ENCODE measurements at places on chromosomes 7 and 10.

DNA sequence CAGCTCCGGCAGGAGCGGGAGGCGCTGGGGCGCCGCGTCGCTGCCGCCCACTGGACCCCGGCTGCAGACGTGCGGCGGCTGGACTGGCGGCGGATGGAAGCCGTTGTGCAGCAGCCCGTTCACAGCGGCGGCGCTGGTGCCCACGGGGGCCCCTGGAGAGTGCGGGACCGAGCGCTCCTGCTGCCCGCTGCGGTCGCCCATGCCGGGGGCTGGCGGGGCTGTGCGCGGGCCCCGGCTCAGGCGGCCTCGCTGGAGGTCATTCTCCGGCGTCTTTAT lies 413 bp downstream of the PANK1 start:
- DNase-seq, result no peak

DNA sequence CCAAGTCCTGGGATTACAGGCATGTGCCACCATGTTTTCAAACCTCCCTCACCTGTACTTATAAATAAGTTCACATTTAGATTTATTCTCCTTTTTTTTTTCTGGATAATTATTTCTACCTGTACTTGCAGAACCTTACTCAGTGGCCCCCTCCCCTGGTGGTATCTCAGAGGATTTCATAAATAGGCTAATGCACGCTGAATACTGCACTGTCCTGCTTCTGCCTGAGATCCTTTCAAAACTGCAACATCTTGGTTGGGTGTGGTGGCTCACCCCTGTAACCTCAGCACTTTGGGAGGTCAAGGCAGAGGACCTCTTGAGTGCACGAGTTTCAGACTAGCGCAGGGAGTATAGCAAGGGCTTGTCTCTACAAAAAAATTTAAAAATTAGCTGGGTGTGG lies 4.6 kb upstream of the BLVRA start:
- no peak for DNase-seq

- no peak for DNase-seq
Measured at GRCh38 chr10:114761205-114762193, 60.1 kb upstream of the FHIP2A start.

- DNase-seq, result no peak
Measured at GRCh38 chr10:6320320-6321010, 117.7 kb downstream of the PFKFB3 start.

- no peak for DNase-seq
Measured at GRCh38 chr7:25638068-25638467, 409.8 kb upstream of the NPVF start.

DNA sequence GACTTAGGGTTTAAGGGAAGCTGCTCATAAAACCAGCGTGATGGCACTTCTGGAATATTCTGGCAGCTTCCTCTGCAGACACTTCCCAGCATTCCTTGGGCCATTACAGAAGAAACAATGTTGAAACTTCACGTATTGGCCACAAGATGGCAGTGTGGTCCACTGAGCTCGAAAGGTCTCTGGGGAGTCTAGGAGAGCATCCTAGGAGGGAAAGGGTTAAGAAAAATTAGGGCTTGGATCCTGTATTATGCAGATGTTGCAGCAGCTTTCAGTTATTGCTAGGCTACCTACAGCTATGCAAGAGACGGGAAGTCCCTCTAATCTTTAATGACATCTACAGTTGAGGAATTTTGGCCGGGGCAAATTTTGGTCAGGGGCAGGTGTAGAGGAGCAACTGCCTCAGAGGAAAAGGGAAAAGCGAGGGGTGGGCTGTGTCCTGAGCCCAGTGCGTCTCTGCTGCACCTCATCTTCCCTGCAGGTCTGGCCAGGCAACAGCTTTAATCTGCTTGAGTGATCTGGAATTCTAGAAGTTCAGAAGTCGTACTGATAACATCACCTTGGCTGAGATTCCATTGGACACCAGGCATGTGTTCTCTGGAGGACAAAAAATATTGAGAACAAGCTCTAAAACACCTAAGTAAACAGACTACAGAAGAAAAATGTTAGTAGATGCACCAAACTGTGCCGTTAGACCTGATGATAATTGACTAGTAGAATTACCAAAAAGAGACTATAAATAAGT lies 220.8 kb upstream of the PRSS58 start:
- no peak for DNase-seq

- DNase-seq, result no peak
Measured at GRCh38 chr10:18523025-18523424, 128.4 kb downstream of the NSUN6 start.

DNA sequence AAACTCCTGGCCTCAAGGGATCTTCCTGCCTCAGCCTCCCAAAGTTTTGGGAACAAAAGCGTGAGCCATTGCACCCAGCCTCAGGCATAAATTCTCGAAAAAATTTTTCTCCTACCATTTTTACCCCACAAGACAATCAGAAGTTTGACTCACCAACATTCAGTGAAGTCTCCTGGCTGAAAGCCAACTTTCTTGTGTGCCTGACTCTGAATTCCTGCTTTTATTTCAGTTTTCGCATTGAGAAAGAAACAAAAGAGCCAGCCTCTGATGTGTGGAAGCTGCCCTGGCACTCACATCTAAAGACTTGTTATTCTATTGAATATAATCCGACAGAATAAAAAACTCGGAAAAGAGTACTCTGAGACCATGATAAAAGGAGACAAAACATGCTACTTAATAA lies 402.9 kb downstream of the MAGI2 start:
- DNase-seq, result no peak

DNA sequence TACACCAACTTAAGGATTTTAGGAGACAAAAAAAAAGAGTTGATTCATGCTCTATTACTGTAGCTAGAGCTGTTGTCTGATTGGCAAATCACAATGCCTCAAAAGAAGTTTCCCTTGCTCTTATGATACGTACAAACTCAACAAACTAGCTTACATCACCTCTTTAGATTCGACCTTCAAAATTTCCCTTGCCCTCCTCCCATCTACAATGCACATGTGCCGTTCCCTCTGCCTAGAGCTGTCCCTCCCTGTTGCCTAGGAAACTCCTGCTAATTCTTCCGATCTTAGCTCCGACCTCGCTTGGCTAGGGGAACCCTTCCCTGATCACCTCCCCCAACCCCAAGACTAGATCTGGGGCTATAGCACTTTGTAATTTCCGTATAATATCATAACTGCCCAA lies 55.4 kb downstream of the MAP3K8 start:
- DNase-seq, result no peak

- no peak for DNase-seq
Measured at GRCh38 chr7:40329601-40330153, 194.9 kb downstream of the SUGCT start.

GRCh38 chr10:71840177-71840957 lies 10.7 kb downstream of the PSAP start:
- DNase-seq, result peak; percentile 26

DNA sequence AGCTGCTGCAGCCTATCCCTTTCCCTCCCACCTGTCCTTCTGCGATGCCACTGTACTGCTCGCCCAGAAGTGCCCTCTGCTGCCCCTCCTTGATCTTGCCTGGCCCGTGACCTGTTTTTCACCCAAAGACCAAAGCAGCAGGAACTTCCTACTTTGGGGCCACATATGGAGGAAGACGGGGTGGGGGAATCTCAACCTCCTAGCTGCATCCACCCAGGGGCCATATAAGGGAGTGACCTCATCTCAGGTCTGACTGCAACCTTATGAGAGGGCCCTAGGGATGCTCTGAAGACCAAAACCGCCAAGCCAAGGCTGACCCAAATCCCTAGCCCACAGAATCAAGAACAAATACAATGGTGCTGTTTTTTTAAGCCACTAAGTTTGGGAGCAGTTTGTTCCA lies 15.7 kb downstream of the PRKCQ start:
- DNase-seq, result no peak

DNA sequence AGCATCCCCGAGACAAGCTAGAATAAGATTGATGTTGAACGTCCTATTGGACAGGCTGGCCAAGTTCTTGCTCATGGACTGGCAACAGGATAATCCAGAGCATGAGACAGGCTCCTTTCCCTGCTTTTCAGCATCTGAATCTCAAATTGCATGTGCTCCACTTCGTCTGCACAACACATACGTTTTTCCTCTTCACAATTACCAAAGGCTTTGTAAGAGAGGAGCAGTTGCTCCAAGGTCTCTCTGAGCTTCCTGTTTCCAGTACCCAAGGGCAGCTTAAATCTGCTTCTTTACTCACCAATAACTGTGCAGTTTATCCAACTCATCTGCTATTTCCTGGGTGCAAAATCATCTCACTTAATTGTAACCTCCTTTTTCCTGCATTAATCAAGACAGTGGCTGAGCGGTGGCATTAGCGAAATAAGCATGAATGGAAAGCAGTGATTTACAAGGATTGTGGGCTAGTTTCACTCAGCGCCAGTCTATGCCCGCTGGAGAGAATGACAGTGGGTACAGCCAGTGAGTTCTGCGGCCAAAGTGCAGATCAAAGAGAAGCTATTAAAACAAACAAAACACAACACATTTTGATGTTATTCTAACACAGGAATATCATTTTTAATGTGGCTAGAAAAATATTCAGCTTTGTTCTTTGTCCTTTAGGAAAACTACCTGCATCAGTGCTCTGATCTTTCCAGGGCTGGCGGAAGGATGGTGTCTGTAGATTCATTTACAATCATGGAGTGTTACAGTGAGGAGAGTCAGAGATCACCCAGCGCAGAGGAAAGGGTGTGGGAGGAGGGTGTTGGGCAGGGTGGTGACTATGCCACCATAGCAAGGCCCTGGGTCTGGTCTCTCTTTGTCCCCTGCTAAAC lies 79.8 kb downstream of the CHN2 start:
- no peak for DNase-seq

GRCh38 chr7:44377681-44378421 lies 52.5 kb upstream of the CAMK2B start:
- DNase-seq, result no peak

DNA sequence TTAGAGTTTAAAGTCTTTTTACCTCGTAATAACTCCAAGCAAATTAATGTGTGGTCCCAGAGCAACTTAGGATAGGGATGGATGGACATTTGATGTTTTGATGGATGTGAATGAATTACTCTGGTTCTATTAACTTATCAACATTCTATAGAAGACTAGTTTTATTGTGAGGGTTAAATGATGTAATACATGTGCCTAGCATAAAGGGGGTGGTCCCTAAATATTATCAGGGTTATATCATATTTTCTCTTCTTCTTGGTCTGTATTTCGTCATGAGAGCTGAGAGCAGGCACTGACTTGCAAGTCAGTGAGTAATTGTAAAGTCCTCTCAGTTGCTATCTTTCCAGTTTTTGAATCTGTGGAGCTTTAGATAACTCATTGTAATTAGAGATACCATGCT lies 219.3 kb downstream of the GATA3 start:
- no peak for DNase-seq

- DNase-seq, result no peak
Measured at GRCh38 chr7:80277434-80278427, 143.1 kb downstream of the GNAI1 start.

GRCh38 chr10:119494236-119495020 lies 48.1 kb downstream of the RGS10 start:
- no peak for DNase-seq

DNA sequence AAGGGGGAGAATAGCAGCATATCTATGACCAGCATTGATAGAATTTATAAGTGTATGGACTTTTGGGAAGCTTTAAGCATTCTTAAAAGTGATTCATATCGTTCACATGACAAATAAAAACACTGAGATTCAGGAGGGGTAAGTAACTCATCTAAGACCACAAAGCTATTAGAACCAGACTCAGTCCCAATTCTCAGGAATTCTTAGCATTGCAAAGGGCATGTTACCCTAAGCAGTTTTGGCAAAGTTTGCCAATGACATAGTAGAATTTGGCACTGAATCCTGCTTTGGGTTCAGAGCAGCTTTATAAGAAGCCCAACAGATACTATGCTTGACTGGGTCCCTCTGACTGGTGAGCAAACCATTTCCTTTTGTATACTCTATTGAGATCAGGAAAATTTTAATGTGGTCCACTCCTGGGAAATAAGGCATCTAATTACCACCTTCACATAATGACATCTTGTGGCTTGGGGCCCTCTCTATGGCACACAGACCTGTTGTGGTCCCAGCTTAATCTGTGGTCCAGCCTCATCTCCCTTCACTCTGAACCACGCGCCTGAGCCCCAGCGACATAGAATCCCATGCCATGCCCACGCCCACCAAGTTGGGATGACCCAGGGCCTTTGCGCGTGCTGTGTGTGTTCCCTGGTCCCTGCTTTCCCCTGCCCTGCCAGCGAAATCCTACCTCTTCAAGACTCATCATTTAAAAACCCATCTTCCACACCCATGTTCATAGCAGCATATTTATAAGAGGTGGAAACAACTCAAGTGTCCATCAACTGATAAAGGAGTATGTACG lies 37.5 kb upstream of the DOCK1 start:
- no peak for DNase-seq

- no peak for DNase-seq
Measured at GRCh38 chr7:154584352-154585252, 418.3 kb downstream of the PAXIP1 start.

DNA sequence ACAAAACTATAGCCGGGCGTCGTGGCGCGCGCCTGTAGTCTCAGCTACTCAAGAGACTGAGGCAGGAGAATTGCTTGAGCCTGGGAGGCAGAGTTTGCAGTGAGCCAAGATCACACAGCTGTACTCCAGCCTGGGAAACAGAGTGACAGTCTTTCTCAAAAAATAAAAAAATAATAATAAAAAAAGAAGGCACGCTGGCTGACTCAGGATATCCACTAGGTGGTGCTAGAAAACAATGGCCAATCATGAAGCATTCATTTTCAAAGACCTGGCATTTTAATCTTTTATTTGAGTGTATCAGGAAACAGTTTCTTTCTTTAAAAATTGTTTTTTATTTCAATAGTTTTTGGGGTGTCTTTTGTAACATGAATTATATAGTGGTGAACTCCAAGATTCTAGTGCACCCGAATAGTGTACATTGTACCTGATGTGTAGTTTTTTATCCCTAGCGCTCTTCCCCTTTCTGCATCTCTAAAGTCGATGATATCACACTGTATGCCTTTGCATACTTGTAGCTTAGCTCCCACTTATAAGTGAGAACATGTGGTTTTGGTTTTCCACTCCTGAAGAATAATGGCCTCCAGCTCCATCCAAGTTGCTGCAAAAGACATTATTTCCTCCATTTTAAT lies 88.6 kb downstream of the LYZL1 start:
- DNase-seq, result no peak

GRCh38 chr10:110501142-110501937 lies 3.6 kb downstream of the DUSP5 start:
- DNase-seq, result no peak

DNA sequence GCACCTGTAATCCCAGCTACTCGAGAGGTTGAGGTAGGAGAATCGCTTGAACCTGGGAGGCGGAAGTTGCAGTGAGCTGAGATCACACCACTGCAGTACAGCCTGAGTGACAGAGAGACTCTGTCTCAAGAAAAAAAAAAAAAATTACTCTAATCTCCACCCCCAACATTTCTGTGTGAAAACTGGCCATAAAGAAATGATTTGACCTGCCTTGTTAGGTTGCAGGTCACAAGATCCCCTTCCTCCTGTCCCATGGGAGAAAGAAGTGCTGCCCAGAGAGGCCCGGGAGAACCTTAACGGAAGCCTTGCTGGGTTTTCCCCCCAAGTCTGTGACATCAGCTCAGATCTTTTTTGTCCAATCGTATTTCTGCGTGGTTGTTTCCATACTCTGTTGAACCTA lies 8.7 kb upstream of the CALHM1 start:
- DNase-seq, result no peak

DNA sequence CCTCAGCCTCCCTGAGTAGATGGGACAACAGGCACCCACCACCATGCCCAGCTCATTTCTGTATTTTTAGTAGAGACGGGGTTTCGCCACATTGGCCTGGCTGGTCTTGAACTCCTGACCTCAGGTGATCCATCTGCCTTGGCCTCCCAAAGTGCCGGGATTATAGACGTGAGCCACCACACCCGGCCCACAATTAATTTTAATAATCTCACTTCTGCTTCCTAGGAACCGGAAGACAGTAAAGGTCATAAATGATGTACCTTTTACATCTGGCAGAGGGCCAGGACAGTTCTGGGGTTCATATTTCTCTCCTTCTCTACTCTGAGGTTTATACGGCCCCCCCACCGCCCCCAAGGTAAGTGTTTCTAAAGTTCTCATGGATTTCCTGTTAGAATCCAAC lies 31.2 kb upstream of the AOAH start:
- no peak for DNase-seq

Data from NCI-H524 treated with DMSO at 0.1 percent for 48 hours (cell line).